ENCODE measurements at places on chromosomes 6 and 20.

DNA sequence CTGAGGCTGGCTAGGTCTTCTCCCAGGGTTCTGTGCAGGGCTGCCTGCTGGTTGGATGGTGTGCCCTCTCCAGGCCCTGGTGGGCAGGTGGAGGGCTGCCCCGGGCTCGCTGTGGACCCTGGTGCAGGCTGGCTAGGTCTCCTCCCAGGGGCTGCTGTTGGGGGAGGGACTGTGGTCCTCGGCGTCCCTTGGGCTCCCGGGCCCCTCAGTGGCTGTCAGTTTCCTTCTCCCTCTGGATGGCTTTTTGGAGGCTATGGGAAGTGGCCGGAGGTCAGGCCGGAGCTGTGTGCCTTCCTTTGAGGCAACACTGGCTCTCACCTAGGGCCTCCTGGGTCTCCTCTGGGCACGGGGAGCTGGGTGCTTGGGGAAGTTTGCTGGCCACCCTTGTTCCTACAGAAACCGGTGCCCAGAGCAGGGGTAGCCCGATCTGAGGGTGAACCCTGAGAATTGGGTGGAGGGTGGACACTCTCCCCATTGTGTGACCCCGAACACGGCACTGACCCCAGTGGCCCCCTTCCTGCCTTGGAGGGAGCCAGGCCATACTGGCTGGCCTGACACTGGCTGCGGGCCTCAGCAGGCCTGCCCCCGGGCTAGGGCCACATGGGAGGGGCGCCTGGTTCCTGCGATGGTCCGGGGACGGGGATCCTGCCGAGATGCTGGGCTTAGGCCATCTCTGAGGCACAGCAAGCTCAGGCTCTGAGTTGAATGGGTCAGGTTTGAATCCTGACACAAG lies 3.8 kb upstream of the CABLES2 start:
- no peak for DNase-seq

- no peak for DNase-seq
Measured at GRCh38 chr6:43334466-43335095, 26.0 kb upstream of the CRIP3 start.

DNA sequence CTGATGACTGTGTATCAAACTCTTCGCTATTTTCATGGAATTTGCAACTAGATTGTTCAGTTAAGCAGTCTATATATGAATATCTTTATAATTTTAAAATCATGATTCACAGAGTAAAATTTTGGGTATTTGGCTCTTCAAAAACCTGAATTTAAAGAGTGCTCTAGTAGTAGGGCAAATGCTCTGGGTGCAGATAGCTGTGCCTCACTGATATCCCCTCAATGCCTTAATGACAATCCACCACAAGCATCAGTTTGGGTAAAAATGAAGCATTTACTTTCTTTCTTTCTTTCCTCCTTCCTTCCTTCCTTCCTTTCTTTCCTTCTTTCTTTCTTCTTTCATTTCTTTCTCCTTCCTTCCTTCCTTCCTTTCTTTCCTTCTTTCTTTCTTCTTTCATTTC lies 239.7 kb downstream of the ADGRB3 start:
- DNase-seq: no peak

GRCh38 chr6:31641370-31641769 lies 11.1 kb downstream of the BAG6 start:
- no peak for DNase-seq

GRCh38 chr6:165808021-165808420 lies 145.0 kb upstream of the PDE10A start:
- no peak for DNase-seq
